ENCODE measurements at places on chromosomes 3 and 15. TPM values are rescaled to one million over a fixed set of nuclear protein-coding genes. Genes with fewer than 3 reads are reported as not detected.

DNA sequence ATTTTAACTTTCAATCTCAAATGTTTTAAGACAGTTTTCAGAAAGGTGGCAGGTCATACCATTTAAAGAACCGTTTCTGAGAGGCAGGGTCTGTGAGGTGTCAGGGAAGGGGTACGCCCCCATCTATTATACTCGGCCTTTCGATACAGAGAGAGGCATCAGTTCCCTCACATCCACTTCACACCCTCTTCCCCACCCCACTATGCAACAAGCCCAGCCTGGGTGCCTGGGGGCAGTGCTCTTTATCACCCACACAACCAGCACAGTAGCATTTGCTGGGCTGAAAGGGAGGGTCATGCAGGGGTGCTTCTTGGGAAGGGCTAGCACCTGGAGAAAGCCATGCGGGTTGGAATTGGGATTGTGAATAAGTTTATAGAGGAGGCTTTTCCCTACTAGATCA is 56.0 kb upstream of the KCNMB2 start:
- no peaks in the 10 kb centered on the region for H3K36me3 ChIP-seq
- H3K27me3 ChIP-seq = no peaks in the 10 kb centered on the region
- no peak overlapping the region for H3K27ac ChIP-seq
- no peak for DNase-seq

Gene HTR3E
- total RNA-seq = not detected

DNA sequence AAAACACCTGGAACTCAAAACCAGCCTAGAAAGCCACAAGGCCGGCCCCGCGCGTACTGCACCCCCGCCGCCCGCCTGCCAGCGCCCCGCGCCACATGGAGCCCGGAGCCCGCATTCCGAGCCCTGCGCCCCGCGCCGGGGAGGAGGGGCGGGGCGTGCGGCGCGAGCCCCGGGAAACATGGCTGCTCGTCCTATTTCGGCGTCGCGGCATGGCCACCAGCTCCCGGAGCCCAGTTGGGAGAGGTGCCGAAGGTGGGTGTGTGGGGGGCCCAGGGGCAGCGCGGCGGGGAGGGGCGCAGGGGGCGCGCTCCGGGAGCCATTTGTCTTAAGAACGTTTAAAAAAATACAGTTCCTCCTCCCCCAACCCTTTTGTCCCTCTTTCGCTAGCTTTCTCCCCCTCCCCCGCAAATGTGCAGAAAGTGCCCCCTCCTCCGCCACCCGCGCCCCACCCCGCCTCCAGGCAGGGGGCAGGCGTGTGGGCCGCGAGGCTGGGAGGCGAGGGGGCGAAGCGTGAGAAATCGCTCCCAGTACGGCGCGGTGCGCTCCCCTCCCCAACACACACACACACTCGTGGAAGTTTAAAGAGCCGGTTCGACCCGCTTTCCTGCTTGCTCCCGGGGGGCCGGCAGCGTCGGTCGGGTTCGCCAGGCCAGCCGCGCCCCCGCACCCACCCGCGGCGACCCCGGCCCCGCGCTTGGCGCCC is 2.5 kb downstream of the ANP32A start:
- peak; percentile 64 for DNase-seq
- no peaks in the 10 kb centered on the region for H3K36me3 ChIP-seq
- peak overlapping the region; percentile 98 for H3K4me3 ChIP-seq
- H3K27me3 ChIP-seq = no peaks in the 10 kb centered on the region

Gene PLSCR5
- not detected for total RNA-seq

DNA sequence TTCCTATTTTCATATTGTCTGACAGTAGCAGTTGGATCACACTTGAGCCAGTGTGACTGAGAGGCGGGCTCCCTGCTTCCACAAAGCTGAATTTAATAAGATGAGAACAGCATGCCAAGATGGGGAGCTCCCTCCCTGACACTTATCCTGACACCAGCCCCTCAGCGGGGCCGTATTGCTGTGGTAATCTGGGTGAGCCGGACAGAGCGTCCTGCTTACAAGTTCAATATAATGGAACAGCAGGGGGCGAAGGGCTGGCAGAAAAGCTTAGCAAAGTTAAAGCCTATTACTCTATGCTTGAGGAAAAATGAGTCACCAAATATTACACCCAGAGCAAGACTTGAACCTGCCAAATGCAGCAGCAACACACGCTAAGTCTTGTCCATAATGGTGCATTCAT is 163.8 kb upstream of the CMC1 start:
- no peak overlapping the region for H3K4me3 ChIP-seq
- H3K36me3 ChIP-seq = no peaks in the 10 kb centered on the region
- H3K4me1 ChIP-seq = no peaks in the 10 kb centered on the region
- DNase-seq = no peak
- H3K27me3 ChIP-seq = no peaks in the 10 kb centered on the region

DNA sequence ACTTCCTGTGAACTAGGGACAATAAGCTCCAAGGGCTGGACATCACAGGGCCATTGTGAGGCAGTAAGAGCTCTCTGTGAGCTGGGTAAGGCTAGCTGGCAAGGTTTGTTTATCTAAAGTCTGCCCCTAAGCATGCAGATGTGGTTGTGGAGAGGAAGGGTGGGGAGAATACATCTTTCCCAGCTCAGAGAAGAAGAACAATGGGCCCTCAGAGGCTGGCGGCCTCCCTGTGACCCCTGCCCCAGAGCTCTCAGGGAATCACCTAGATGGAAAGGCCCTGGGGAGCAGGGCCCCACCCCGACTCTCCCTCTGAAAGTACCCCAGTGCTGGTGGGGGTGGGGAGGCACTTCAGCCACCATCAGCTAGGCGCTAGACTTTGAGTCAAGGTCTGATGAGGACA is 4.3 kb upstream of the AP3B2 start:
- DNase-seq = no peak
- H3K27me3 ChIP-seq = no peaks in the 10 kb centered on the region
- no peak overlapping the region for H3K27ac ChIP-seq
- no peaks in the 10 kb centered on the region for H3K36me3 ChIP-seq
- no peaks in the 10 kb centered on the region for H3K4me1 ChIP-seq

- no peaks in the 10 kb centered on the region for H3K27me3 ChIP-seq
- no peak for DNase-seq
- no peaks in the 10 kb centered on the region for H3K36me3 ChIP-seq
- no peaks in the 10 kb centered on the region for H3K4me1 ChIP-seq
- peak overlapping the region; percentile 98 for H3K27ac ChIP-seq
Observed at GRCh38 chr3:71064291-71064955, 519.1 kb downstream of the FOXP1 start.

Gene GRAMD2A
- 0.16 TPM for total RNA-seq

GRCh38 chr3:155079746-155080487 is at the start of gene MME:
MME (plus strand) TSS chr3:155080319; CDS start chr3:155084168, 3,849 bp downstream.
- H3K36me3 ChIP-seq = no peaks in the 10 kb centered on the region
- H3K4me1 ChIP-seq = no peaks in the 10 kb centered on the region
- peak; percentile 53 for DNase-seq
- no peaks in the 10 kb centered on the region for H3K27me3 ChIP-seq
- H3K4me3 ChIP-seq = peak within 1 kb of the TSS; percentile 54

Measured in breast epithelium (tissue), 4 donors.